ENCODE measurements at places on chromosomes 13 and 19. TPM values are rescaled to one million over a fixed set of nuclear protein-coding genes. Genes with fewer than 3 reads are reported as not detected.

Gene PCDH20
- not detected for total RNA-seq

DNA sequence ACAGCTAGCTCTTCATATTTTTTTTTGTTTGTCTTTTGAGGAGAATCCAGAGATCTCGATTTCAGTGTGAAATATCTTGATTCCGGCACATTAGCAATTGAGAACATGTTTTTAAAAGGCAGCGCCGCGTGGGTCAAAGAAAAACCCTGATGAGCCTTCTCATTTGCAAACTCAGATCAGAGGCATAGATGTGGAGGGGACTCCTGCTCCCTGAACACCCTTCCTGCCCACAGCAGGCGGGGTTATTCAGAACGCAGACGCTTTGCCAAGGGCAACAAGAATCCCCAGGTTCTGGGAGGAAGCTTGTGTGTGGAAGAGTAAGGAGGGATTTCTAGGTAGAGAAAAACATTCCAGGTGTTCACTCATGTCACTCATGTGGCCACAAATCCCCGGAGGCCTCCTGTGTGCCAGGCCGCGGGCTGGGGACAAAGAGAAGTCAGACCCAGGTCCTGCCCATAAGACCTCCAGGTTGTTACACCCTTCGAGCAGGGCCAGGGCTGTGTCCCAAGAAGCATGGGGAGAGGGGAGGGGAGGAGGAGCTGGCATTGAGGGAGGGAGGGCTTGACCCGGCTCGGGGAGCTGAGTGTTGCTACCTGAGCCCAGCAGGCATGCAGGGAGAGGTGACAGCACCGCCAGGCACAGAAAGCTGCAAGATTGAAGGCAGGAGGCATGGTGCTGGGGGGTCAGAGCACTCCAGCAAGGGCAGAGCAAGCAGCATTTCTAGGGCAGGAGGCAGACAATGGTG is 15.9 kb upstream of the IGLON5 start:
- no peaks in the 10 kb centered on the region for H3K36me3 ChIP-seq
- no peak overlapping the region for H3K27ac ChIP-seq
- DNase-seq: no peak
- no peak overlapping the region for H3K4me3 ChIP-seq
- no peaks in the 10 kb centered on the region for H3K4me1 ChIP-seq
- H3K27me3 ChIP-seq: peaks cover 8% of the 10 kb centered on the region

DNA sequence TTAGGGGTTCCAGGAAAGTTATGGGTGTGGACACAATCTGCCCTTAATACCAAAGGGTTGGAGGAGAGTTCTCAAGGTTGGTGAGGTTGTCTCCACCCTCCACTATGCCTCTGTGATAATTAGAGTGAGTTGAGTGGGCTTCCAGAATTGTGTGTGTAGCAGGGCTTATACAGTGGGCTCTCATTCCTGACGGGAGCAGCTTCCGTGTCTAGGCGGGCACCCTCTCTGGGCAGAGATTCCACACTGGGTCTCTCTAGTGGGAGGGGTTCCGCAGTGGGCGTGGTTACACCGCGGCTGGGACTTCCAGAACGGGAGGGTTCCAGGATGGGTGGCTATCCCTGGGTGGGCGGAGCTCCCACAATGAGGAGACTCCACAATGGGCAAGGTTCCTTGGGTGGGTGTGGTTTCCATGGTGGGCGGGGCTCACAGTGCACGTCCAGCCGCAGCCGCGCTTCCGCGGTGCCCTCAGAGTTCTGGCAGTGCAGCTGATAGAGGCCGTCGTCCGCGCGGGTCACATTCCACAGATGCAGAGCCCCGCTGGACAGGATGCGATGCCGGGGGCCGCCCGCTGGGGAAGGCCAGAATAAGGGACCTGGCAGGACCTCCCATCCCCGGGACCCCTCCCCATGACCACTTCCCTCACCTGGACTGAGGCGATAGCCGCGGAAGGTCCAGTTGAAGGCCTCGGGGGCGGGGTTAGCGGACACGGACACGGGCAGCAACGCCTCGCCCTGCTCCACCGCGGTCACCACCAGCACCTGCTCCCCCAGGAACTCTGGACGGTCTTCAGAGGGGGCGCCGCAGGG is 8.4 kb downstream of the NPHS1 start:
- H3K4me1 ChIP-seq: peaks cover 19% of the 10 kb centered on the region
- no peak for DNase-seq
- no peak overlapping the region for H3K4me3 ChIP-seq

DNA sequence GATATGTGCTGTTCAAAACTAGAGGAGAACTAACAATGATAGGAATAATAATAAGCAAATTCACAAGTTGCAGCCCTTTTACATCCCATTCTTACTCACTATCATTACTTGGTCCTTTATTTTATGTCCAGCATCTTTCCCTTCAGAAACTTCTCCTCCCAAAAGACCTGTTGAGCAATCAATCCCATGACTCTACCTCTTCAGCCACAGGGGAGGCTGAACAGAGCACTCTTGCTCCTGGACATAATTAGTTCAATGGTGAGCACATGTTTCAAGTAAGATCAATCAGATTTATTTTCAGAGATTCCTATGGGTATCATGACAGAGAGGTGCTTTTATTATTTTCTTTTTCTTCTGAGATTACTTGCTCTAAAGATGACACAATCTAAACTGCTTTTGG is 260.0 kb downstream of the COG6 start:
- H3K4me1 ChIP-seq: peaks cover 6% of the 10 kb centered on the region
- H3K27me3 ChIP-seq: peaks cover 6% of the 10 kb centered on the region
- no peaks in the 10 kb centered on the region for H3K36me3 ChIP-seq
- no peak overlapping the region for H3K4me3 ChIP-seq
- H3K27ac ChIP-seq: no peak overlapping the region

All from activated naive CD4-positive, alpha-beta T cell treated with anti-CD3 and anti-CD28 coated beads for 36 hours (primary cell).